ENCODE measurements at places on chromosomes 2 and 18.

DNA sequence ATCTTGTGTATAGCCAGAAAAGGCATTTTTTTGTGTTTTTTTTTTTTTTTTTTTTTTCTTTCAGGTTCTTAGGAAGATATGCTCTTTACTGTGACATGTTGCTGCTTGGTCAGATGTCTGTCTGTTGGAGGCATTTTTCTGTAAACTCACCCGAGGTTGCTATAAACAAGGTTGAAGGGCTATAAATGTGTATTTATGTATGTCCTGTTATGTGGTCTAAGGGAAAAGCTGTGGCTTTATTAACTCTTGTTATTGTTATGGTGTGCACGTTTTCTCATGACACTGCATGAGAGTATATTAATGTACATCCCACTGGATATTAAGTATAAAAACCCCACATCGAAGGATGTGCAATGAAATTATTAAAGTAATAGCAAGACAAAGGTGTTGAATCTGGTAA is 102.0 kb downstream of the ZNF532 start:
- no peak for DNase-seq

DNA sequence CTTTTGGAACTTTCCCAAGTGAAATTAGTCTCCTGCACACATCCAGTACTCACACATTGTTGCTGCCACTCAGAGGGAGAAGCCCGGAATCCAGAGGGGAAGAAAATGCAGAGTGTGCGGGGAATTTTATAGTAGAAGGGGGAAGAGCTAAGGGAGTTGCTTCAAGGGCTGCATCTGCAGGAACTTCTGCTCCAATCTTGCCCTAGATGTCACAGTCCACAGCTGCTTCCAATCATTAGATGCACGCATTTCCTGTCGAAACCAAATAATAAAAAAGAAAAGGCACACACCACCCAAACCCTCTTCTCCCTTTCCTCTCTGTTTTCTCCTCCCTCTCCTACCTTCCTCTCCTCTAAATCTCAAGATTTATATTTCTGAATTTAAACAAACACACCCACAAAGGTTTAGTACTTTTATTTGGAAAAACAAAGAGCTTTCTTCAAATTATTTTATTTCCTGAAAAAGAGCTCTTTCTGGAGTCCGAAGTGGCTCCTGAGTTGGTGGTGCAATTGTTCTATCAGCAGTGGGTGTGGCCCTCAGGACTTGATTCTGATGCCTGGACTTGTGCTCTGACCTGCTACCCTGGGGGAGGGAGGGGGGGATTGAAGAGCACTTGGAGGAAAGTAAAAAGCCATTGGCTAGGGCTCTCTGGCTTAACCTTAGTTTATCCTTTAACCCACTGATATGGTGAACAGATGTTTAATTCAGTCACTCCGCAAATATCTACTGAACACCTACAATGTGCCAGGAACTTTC is 72.0 kb downstream of the KCNE4 start:
- no peak for DNase-seq

GRCh38 chr2:80311304-80311703 is 6.8 kb upstream of the LRRTM1 start:
- DNase-seq: no peak

- DNase-seq: no peak
Observed at GRCh38 chr2:8472545-8473323, 209.1 kb upstream of the ID2 start.

GRCh38 chr2:8858264-8858663 is 20.9 kb upstream of the KIDINS220 start:
- DNase-seq: no peak
